Dorsolateral prefrontal cortex (tissue), 122 donors: ENCODE measurements at places on chromosomes 6 and 20.

DNA sequence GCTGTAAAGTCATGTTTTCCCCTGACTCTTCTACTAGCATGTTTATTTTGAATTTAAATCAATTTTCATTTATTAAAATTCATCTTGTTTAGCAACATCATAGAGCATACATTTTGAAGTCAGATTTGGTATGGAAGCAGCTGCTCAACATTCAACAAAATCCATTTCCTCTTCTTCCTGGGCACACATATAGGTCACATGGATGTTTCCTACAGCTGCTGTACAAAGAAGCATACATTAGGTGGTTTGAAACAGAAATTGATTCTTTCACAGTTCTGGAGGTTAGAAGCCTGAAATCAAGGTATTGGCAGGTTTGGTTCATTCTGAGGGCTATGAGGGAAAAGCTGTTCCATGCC is 495.2 kb downstream of the RFPL4B start:
- no peak for DNase-seq

GRCh38 chr6:82603871-82604270 is 240.3 kb downstream of the TPBG start:
- DNase-seq, result no peak

DNA sequence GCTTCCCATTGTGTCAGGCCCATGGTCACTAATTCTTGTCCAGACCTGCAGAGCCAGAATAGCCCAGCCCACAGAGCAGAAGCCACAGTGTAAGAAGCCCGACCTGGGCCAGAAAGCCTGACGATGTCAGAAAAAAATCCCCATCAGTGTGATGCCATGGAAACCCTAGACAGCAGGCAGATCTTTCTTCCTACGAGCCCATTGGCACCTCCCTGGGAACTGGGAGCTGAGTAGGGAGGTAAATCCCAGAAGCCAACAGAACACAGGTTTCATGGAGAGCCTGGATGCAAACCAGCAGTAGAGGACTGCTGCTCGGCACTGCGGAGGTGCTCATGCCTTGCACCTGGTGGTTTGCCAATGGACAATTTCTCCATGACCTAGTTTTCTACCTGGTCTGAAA is 82.2 kb upstream of the SLC22A16 start:
- no peak for DNase-seq

DNA sequence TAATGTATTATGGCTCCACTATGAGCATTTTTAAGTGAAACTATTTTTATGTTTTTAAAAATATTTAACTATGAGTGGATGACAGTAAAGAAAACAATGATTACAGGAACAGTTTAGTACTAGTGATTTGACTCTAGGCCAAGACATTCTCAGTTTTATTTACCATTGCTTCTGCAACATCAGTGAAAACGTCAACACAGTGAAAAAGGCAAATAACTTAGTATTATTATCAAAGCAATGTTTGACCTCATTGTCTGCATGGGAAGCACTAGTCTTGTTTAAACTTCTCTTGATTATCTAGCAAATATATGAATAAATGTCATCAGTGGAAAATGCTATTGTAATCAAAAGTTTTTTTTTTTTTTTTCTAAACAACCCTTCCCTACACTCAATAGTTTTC is 165.0 kb downstream of the HTR1B start:
- no peak for DNase-seq

DNA sequence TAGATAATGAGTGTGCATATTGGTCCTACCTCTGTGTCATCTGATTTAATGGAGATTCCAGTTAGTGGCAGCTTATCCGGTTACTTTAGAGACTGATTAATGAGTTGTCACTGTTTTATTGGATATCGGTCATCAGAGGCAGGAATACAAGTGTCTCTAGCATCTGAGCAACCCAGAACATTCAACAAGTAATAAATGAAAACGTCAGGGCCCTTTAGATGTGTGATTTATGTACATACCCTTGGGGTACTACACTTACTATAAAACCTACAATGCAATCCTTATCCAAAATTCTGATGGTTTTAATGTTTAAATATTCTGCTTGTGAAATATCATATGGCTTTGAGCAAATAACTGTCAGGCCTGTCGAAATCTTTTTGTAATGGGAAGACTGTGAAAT is 1117.9 kb upstream of the FLRT3 start:
- no peak for DNase-seq

- no peak for DNase-seq
Observed at GRCh38 chr6:28171271-28171670, 29.6 kb downstream of the ZKSCAN8 start.

- no peak for DNase-seq
Observed at GRCh38 chr6:31935021-31935420, 7.5 kb downstream of the C2 start.

DNA sequence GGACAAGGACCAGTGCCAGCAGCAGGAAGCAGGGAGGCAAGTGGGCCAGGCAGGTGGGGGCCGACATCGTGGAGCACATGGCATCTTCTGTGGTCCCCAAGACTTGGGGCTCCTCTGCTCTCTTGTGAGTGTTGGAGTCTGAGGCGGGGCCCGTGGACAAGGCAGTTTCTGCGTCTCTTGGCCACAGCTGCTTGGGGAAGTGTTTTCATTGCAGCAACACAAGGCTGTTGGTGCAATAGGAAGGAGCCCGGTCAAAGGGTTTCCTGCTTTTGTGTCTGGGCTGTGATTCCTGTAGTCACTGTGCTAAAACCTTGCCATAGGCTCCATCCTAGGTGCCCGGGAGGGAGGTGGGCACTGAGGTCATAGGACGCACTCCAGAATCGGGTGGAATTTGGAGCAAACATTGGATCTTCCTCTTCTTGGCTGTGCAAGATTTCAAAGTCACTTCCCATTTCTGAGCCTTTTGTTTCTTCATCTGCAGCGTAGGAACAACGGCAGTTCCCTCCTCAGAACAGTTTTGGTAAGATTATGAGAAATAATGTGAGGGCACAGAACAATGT is at the start of gene SIRPB2:
TSS of gene SIRPB2 (minus strand) at position 140 of the 560 bp plus-strand sequence. CDS start at position 79, 61 bp downstream.
- no peak for DNase-seq

GRCh38 chr6:33427585-33428223 is 7.8 kb downstream of the SYNGAP1 start:
- DNase-seq, result peak; percentile 53

DNA sequence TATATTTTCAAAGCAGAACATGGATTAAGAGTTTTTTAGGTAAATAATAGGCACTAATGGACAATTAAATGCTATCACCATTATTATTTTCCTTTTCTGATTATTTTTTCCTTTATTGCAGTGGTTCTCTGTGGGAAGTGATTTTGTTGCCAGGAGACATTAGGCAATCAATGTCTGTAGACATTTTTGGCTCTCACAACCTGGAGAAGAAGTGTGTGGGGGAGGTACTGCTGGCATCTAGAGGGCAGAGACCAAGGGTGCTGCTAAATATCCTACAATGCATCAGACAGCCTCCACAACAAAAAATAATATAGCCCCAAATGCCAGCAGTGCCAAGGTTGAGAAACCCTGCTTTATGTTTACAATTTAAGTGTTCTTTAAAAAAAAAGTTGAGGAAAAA is 8.3 kb downstream of the IFNGR1 start:
- DNase-seq, result no peak

- no peak for DNase-seq
Observed at GRCh38 chr6:36459501-36459900, 16.7 kb downstream of the KCTD20 start.

DNA sequence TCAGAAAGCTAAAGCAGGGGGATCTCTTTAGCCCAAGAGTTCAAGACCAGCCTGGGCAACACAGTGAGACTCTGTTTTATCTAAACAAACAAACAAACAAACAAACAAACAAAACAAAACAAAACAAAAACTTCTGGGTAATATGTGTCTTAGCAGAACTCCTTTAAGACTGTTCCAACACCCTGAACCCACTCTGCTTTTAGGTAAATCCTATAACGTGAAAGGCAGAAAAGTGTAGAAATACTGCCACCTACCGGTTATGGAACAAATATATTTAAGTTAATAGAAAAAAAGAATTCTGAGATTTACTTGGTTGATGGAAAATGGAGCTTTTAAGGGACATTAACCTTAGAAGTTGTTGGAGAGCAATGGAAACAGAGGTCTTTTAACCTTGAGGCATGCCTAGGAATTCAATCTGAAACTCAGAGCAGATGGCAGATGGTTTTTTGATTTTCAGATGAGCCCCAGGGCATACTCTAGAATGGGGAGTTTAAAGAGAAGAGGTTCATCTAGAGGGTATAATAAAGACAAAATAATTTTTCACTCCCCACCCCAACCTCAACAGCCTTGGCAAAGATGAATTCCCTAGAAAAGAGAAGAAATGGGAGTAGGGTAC is 38.5 kb downstream of the SOD2 start:
- no peak for DNase-seq

GRCh38 chr20:61092251-61092650 is 159.8 kb upstream of the CDH4 start:
- no peak for DNase-seq

GRCh38 chr20:48006036-48006833 is 221.0 kb upstream of the SULF2 start:
- no peak for DNase-seq

- no peak for DNase-seq
Observed at GRCh38 chr20:12051206-12052163, 133.8 kb downstream of the BTBD3 start.

DNA sequence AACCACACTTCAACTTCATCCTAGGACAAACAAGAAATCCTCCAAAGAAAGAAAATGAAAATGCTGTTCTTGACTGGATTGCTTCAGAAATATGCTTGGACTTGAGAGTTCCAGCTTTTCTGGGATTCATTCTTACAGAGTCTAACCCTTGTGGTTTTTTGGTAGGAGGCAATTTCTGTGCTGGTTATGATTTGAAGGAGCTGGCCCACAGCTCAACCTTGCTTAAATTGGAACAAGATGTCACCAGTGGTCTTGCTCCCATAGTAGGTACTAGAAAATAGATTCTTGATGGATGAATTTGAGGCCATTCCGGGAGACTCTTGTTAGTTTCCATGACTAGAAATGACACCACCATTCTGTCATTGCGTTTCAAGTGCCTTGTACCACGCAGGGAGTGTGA is 54.3 kb upstream of the BMP6 start:
- DNase-seq, result no peak

DNA sequence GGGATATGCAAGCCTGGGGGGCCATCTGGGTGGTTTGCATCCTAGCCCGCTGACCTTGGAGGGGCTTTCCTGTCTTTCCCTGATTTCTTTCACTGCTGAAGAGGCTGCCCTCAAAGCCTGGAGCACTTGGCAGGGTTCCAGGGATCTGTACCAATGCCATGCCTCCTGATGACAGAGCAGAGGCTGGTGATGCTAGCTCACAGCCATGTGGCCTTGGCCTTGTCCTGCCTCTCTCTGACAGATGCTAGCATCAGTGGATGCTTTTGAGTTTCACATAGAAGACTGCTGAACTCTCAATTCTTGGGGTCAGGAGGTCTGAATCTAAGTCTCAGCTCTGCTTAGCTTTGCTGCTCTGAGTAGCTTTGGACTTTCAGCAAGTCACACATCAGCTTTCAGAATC is 21.9 kb upstream of the RREB1 start:
- DNase-seq, result no peak

DNA sequence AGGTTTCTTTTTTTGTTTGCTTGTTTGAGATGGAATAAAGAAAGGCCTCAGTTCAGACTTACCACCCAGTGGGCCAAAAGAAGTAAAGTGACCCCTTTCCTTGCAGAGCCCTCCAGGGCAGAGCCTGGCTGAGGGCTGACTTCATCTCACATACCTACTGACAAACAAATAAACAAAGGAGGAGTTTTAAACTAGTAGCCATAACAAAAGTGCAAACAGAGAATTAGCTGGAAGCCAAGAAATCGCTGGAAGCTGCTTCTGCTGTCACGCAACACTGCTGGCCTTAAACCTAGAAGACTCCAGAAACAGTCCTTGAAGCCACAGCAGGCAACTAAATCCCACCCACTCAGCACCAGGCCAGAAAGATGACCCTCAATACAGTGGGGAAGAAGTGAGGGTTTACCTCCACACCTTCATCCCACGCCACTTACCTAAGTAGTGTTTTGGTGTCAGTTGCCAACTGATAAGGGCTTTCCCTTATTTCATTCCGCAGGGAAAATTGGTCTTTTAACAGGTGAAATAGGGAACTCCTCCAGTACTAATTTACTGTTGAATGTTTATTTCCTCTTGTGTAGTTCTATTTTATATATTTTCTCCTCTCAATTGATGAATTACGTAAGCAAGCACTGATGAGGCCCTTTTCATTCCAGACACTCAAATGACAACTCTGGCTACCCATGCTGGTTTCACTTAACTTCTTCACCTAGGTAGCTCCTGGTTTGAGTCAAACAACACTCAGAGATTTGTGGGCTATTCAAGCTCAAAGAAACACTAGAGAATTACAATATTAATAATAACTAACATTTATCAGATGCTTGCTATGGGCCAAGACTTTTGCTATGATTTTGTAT is 46.2 kb downstream of the EDN1 start:
- no peak for DNase-seq

DNA sequence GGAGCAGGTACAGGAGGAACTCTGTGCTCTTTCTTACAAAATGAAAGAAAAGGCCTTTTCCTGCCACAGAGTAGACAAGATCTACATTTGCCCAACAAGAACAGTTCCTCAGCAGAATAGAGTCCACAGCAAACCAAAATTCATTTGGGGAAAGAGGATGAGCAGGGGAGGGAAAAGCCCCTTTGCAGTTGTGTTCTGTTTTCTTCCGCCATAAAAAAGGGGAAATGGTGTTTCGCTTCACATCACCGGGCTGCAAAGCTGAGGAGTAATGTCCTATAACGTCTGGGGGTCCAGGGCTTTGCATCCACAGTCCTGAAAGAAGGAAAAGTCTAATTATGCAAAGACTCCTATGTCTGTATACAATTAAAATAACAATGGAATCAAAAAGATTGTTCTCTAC is at the start of gene GPR31:
TSS of gene GPR31 (minus strand) at position 118 of the 400 bp plus-strand sequence. CDS start 149 bp downstream, outside the sequence.
- DNase-seq, result no peak

- no peak for DNase-seq
Observed at GRCh38 chr6:128655978-128656498, 135.6 kb upstream of the PTPRK start.

GRCh38 chr20:44211177-44212039 is 837 bp upstream of the OSER1 start:
- DNase-seq, result peak; percentile 19

- DNase-seq, result no peak
Observed at GRCh38 chr6:117919275-117919674, 12.2 kb downstream of the SLC35F1 start.

- DNase-seq, result no peak
Observed at GRCh38 chr6:130922922-130923321, 95.7 kb downstream of the SMLR1 start.

- no peak for DNase-seq
Observed at GRCh38 chr6:138099832-138100231, 7.4 kb downstream of the PERP start.

DNA sequence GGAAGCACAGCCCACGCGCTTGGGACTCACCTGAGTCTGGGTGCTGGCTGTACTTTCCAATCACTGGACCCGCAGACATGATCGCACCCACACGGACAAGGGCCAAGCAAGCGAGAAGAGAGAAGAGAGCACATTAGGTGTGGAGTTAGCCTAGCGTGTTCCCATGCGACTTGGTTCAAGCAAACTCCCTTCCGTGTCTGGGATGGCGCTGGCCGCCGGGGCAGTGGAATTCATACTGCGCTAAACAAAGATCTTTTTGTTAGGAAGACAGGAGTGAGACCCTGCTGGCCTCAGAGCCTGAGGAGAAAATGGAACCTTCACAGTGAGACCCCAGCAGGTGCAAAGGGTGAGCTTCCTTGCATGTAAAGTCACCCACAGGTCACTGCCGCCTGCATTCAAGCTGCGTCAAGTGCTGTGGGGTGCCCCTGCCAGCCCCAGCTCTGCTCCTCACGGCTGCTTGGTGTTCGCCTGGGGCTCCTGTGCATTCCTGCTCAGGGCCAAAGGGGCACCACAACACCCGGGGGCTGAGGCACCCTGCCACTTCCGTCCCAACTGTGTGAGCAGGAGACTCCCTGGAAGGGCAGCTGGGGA is 26.4 kb downstream of the PSMG4 start:
- DNase-seq, result no peak
